ENCODE measurements at places on chromosomes 2 and 18. TPM values are rescaled to one million over a fixed set of nuclear protein-coding genes. Genes with fewer than 3 reads are reported as not detected.

DNA sequence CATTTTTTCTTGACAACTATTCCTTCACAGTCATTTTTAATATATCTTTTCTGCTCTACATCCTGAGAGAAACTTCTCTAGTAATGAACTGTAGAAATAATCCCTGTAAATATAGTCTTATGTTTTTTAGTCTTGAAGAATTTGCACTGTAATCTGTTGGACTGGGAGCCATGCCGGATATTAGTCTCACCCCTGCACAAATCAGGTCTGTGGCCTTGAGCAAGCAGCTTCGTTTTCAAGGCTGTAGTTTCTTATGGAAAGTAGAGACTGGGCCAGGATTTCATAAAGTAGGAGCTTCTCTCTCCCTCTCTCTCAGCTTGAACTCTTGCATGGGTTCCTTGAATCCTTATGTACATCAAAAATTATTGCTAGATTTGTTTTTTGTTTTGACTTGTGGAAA is 8.7 kb downstream of the FARP2 start:
- no peak for DNase-seq

GRCh38 chr2:109289504-109290222 is 160.7 kb downstream of the SH3RF3 start:
- DNase-seq: no peak

- DNase-seq: no peak
Observed at GRCh38 chr2:221104361-221104811, 467.7 kb downstream of the EPHA4 start.

GRCh38 chr2:208266553-208266893 is 468 bp downstream of the PIKFYVE start:
- DNase-seq: no peak

DNA sequence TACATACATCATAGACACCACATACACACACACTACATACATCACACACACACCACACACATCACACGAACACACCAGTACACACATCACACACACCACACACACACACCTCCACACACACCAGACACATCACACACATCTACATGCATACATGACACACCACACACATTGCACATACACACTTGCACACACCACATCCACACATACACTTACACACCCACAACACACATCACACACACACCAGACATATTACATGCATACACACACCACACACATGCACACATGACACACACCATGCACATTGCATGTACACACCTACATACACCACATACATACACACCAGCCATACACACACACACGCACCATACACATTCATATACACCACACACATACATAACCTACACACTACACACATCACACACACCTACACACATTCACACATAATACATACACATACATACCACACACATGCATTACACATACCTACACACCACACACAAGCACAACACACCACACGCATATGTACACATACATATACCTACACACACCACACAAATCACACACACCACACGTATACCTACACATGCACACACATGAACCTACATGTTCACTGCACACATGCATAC is 156.5 kb downstream of the NDUFA10 start:
- no peak for DNase-seq

Gene TIA1
- total RNA-seq: 130 TPM

GRCh38 chr18:13364721-13365205 is 146.2 kb downstream of the LDLRAD4 start:
- no peak for DNase-seq

GRCh38 chr18:48868468-48869466 is 82.0 kb downstream of the SMAD7 start:
- DNase-seq: peak; percentile 23

Data from Calu3 (cell line).